Breast epithelium (tissue), 4 donors: ENCODE measurements at places on chromosomes 5 and 9. TPM values are rescaled to one million over a fixed set of nuclear protein-coding genes. Genes with fewer than 3 reads are reported as not detected.
A peak's percentile ranks its signal among the peaks of the same experiment; 100 is the strongest.

GRCh38 chr5:1826235-1826980 lies 25.2 kb downstream of the NDUFS6 start:
- no peaks in the 10 kb centered on the region for H3K4me1 ChIP-seq
- no peaks in the 10 kb centered on the region for H3K36me3 ChIP-seq
- no peaks in the 10 kb centered on the region for H3K27me3 ChIP-seq

DNA sequence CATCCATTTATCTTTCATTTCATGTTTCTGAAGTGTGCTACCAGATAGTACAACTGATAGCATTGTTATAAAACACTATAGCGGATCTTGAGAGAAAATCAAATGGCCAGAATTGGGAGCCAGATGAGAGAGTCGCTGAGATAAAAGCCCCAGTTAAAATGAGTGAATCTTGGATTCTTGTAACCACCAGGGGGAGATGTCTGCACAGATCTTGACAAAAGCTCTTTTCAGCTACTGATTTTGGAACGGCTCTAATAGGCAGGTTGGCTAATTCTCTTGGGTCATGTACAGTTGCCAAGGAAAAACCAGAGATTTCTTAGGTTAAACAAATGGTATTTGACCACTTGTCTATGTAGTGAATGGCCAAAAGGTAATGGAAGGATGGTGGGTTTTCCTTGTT lies 21.7 kb downstream of the F2RL2 start:
- no peak overlapping the region for H3K27ac ChIP-seq
- no peak overlapping the region for H3K4me3 ChIP-seq
- H3K27me3 ChIP-seq: no peaks in the 10 kb centered on the region
- no peaks in the 10 kb centered on the region for H3K36me3 ChIP-seq
- no peak for DNase-seq

DNA sequence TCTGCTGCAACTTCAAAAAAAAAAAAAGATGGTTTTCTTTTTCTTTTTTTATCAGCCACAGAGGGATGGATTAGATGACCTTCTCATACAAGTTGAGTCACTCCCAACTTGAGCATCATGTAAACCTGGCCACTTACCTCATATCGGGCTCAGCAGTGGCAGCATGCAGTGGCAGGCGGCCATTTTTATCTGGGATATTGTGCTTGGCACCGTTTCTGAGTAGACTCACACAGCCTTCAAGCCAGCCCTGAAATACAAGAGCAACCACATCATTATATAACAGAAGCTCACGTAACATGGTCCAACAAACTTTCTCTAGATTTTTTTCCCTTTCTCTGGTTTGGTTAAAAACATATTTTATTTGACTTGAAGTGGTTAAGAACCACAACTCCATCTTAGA lies 62.6 kb downstream of the ANKRD55 start:
- no peaks in the 10 kb centered on the region for H3K36me3 ChIP-seq
- DNase-seq: no peak
- no peaks in the 10 kb centered on the region for H3K27me3 ChIP-seq
- H3K4me1 ChIP-seq: no peaks in the 10 kb centered on the region

GRCh38 chr9:95103281-95103771 lies 214.2 kb downstream of the FANCC start:
- no peaks in the 10 kb centered on the region for H3K36me3 ChIP-seq
- no peaks in the 10 kb centered on the region for H3K4me1 ChIP-seq
- no peak for DNase-seq
- H3K27me3 ChIP-seq: no peaks in the 10 kb centered on the region
- no peak overlapping the region for H3K27ac ChIP-seq
- no peak overlapping the region for H3K4me3 ChIP-seq

DNA sequence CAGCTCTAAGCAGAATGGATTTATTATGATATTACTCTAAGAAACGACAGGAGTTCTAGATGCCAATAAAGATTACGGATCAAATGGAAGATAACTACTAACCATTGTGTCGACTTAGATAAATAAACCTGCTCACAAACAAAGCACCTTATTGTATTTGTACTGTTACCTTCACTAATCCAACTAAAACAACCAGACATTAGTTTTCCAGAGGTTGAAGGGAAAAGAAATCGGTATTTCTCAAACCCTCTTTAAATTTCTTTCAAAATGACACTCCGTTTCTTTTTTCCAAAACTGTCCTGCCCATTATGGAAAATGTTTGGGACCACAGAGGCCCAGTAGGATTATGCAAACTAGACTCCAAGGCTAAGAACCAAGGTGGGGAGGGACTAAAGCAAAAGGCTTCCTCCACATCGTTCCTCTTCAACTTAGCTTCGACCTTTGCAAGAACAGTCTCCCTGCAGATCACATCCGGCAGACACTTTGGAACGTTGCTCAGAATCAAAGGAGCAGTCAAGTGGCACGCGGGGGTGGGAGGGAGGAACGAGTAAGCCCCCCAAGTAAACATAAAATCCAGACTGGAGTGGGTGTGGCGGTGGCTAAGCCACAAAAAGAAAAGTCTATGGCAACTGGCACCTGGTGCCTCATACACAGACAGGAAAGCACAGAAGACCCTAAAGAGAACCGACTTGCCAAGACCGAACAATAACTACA lies 2.7 kb downstream of the MLLT3 start:
- H3K4me1 ChIP-seq: peaks cover 5% of the 10 kb centered on the region
- peak overlapping the region; percentile 69 for H3K4me3 ChIP-seq
- no peaks in the 10 kb centered on the region for H3K36me3 ChIP-seq
- H3K27me3 ChIP-seq: no peaks in the 10 kb centered on the region
- no peak for DNase-seq

DNA sequence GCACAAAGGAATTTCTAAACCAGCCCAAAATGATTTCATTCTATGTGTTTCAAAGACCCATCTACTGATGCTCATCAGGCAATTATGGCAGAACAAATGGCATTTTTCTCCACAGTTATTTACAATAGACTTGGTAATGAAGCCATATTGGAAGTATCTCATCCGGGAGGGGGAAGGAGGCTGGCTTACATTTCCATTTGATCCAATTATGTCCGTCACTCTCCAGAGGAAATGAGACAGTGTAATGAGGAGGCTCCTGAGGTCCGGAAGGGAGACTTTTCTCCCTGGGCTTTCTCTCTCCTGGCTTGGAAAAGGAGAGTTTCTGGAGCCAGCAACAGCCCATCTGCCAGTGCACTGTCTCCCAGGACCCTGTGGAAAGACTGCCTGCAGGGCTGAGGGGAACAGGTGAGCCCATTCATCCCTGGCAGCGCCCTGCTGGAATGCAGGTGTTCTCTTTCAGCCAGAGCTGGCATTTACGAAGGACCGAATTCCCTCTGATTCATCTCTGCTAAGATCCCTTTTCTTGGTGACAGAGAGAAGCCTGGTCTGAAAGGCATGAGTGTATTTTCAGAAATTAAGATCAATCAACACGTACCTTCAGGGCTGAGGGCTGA lies 54.9 kb upstream of the SAP30L start:
- no peak overlapping the region for H3K27ac ChIP-seq
- H3K36me3 ChIP-seq: no peaks in the 10 kb centered on the region
- H3K4me1 ChIP-seq: no peaks in the 10 kb centered on the region
- DNase-seq: no peak
- H3K27me3 ChIP-seq: no peaks in the 10 kb centered on the region

DNA sequence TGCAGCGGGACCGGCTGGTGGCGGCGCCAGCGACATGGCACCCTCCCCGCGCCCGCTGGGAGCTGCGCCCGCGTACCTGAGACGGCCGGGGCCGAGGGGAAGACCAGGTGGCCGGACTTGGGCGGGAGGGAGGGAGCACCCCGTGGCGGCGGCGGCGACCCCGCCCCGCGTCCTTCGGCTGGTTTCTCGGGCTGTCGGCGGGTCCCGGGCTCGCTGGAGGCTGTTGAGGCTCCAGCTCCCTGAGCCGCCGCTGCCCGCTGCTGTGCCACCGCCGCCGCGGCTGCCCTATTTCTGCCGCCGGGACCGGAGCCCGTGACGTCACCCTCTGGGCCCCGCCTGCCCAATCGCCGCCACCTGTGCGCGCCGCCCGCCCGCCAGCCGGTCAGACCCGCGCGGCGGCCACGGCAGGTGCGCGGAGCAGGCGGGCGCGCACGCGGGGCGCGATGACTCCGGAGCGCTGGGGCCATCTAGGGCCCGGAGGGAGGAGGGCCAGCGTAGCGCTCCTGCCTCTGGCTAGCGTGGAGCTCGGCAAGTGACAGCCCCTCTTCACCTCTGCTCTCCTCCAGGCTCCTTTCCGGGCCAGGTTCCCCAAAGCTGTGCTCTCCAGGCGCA lies at the start of gene FSTL4:
Gene FSTL4 (minus strand): TSS at position 293 of the 612 bp plus-strand sequence.
- peak within 1 kb of the TSS; percentile 52 for H3K4me3 ChIP-seq
- no peaks in the 10 kb centered on the region for H3K36me3 ChIP-seq
- H3K27ac ChIP-seq: no peak within 1 kb of the TSS

DNA sequence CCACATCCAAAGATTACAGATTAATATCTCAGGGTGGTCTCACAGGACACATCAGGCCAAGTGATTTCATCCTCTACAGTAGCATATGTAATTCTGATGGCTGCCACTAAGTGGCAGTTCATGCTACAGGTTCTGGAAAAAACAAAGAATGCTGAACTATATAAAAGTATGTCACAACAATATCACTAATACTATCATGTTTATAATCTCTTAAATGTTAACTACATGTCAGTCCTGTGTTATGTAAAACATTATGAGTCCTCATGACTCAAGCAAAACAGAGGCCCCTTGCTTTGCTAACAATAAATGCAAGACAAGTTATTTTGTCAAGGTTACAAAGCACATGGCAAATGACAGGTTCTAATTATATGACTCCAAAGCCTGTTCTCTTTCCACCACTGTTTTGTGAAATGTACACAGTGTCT lies 233.2 kb downstream of the FBXL17 start:
- no peak for DNase-seq
- H3K36me3 ChIP-seq: no peaks in the 10 kb centered on the region
- no peak overlapping the region for H3K4me3 ChIP-seq
- H3K27ac ChIP-seq: no peak overlapping the region

GRCh38 chr9:7770111-7770510 lies 29.5 kb downstream of the DMAC1 start:
- no peak overlapping the region for H3K27ac ChIP-seq
- DNase-seq: no peak
- no peaks in the 10 kb centered on the region for H3K27me3 ChIP-seq
- H3K36me3 ChIP-seq: no peaks in the 10 kb centered on the region
- no peak overlapping the region for H3K4me3 ChIP-seq
- H3K4me1 ChIP-seq: no peaks in the 10 kb centered on the region

- H3K4me3 ChIP-seq: no peak overlapping the region
- no peak for DNase-seq
- H3K36me3 ChIP-seq: no peaks in the 10 kb centered on the region
- H3K4me1 ChIP-seq: no peaks in the 10 kb centered on the region
- H3K27ac ChIP-seq: no peak overlapping the region
Observed at GRCh38 chr5:112594095-112594850, 143.4 kb upstream of the APC start.

GRCh38 chr9:87640385-87640795 lies 85.5 kb upstream of the CTSL start:
- no peaks in the 10 kb centered on the region for H3K4me1 ChIP-seq
- no peak overlapping the region for H3K4me3 ChIP-seq
- no peak overlapping the region for H3K27ac ChIP-seq

- no peak for DNase-seq
- H3K4me3 ChIP-seq: no peak overlapping the region
- H3K36me3 ChIP-seq: no peaks in the 10 kb centered on the region
- H3K27ac ChIP-seq: peak overlapping the region; percentile 89
Observed at GRCh38 chr5:168317521-168318147, 26.2 kb downstream of the WWC1 start.

GRCh38 chr9:27196383-27196782 lies 87.4 kb downstream of the TEK start:
- no peaks in the 10 kb centered on the region for H3K4me1 ChIP-seq
- no peak overlapping the region for H3K27ac ChIP-seq
- no peak for DNase-seq
- no peaks in the 10 kb centered on the region for H3K36me3 ChIP-seq
- H3K27me3 ChIP-seq: no peaks in the 10 kb centered on the region

- H3K27me3 ChIP-seq: no peaks in the 10 kb centered on the region
- H3K27ac ChIP-seq: no peak overlapping the region
- no peak overlapping the region for H3K4me3 ChIP-seq
- H3K36me3 ChIP-seq: no peaks in the 10 kb centered on the region
- no peak for DNase-seq
Observed at GRCh38 chr9:129587487-129588262, 33.2 kb downstream of the C9orf50 start.

- H3K4me1 ChIP-seq: no peaks in the 10 kb centered on the region
- no peak overlapping the region for H3K27ac ChIP-seq
- no peaks in the 10 kb centered on the region for H3K36me3 ChIP-seq
- no peak overlapping the region for H3K4me3 ChIP-seq
Observed at GRCh38 chr5:80216096-80216495, 39.8 kb downstream of the SERINC5 start.

DNA sequence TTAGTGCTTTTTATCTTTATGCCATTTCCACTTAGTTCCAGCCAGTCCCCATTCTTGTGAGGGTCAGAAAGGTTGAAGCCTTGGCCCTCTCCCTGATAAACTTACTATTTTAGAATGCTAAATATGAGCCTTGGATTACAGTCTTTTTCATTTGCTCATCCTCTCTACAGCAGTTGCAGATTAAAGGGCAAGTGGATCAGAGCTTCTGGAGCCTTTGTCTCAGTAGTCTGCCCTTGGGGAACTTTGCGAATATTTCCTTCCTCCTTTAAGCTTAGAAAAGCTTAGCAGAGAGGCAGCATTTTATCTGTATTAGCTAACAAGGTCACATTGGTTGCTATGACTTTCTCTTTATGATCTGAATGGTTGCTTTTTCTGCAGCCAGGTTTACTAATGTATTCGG lies 11.5 kb downstream of the FSD1L start:
- DNase-seq: no peak
- no peaks in the 10 kb centered on the region for H3K36me3 ChIP-seq
- H3K4me1 ChIP-seq: no peaks in the 10 kb centered on the region
- no peaks in the 10 kb centered on the region for H3K27me3 ChIP-seq
- no peak overlapping the region for H3K4me3 ChIP-seq
- no peak overlapping the region for H3K27ac ChIP-seq

DNA sequence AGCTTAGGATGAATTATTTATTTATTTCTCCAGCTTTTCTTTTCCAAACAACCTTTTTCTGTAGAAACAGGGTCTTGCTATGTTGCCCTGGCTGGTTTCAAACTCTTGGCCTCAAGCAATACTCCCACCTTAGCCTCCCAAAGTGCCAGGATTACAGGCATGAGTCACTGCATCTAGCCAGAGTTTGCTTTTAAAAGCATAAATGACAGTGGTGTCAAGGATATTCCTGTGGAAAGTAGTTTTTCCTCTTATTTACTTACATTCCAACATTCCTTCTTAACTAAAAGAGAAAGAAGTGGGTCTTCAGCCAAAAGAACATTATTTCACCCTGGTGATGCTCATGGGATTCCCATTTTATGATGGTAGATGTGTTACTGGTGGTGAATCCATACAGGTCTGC lies 62.4 kb downstream of the GRIA1 start:
- no peak overlapping the region for H3K27ac ChIP-seq
- H3K36me3 ChIP-seq: no peaks in the 10 kb centered on the region
- H3K4me1 ChIP-seq: no peaks in the 10 kb centered on the region
- H3K27me3 ChIP-seq: no peaks in the 10 kb centered on the region
- DNase-seq: no peak
- H3K4me3 ChIP-seq: no peak overlapping the region

- H3K36me3 ChIP-seq: no peaks in the 10 kb centered on the region
- no peaks in the 10 kb centered on the region for H3K27me3 ChIP-seq
- no peak for DNase-seq
- no peaks in the 10 kb centered on the region for H3K4me1 ChIP-seq
- no peak overlapping the region for H3K27ac ChIP-seq
Observed at GRCh38 chr5:159304961-159305595, 25.2 kb downstream of the IL12B start.

Gene CDH12
- 2.6 TPM for total RNA-seq

Gene PCDHGA8
- total RNA-seq: 6.0 TPM

Gene FOXD4L3
- total RNA-seq: not detected

Gene SLC24A2
- not detected for total RNA-seq
